ENCODE measurements at places on chromosomes 7 and 10.
A peak's percentile ranks its signal among the peaks of the same experiment; 100 is the strongest.

- peak; percentile 99 for DNase-seq
Observed at GRCh38 chr10:77350711-77351119, 286.9 kb downstream of the KCNMA1 start.

GRCh38 chr7:132972745-132973144, 109.1 kb downstream of the CHCHD3 start:
- DNase-seq: no peak

GRCh38 chr7:156604311-156604710, 36.3 kb upstream of the RNF32 start:
- DNase-seq: peak; percentile 36

- DNase-seq: no peak
Observed at GRCh38 chr10:84542522-84543490, 214.4 kb downstream of the CCSER2 start.

DNA sequence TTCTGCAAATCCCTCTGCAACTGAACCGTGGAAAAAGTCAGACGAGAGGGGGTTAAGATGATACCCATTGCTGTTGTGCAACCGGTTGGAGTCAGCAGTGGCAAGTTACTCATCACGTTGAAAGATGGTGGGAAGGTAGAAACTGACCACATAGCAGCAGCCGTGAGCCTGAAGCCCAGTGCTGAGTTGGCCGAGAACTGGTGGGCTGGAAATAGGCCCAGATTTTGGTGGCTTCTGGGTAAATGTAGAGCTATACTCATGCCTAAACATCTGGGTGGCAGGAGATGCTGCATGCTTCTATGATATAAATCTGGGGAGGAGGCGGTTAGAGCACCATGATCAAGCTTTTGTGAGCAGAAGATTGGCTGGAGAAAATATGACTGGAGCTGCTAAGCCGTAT, 78.6 kb downstream of the ARL5B start:
- DNase-seq: peak; percentile 92

DNA sequence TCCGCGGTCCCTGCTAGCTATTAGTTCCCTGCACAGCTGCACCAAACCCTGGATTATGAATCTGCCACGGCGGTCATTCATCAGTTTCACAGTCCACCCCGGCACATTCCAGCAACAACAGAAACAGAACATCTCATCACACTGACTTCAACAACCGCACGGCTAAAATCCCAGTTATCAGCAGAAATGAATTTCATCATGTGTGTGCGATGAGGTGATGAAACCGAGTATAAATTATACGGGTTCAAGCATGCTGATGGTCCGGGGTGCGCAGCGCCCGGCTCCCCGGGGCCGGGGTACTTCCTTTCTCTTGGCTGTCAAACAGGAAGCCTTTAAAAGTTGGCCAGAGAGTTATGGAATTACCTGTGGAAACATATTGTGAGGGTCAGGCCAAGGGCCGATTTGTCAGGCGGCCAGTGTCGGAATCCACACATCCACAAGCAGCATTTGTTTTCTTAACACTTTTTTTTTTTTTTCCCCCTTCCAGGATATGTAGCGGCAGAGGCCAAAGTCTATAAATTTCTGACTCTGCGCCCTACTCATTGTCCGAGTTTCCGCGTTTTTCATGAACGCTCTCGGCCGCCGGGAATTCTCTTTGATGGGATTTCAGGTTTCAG, 420.9 kb upstream of the MGMT start:
- DNase-seq: no peak

GRCh38 chr10:62561151-62561550, 187.0 kb downstream of the ZNF365 start:
- no peak for DNase-seq

- DNase-seq: no peak
Observed at GRCh38 chr7:117009705-117010361, 56.5 kb downstream of the ST7 start.

DNA sequence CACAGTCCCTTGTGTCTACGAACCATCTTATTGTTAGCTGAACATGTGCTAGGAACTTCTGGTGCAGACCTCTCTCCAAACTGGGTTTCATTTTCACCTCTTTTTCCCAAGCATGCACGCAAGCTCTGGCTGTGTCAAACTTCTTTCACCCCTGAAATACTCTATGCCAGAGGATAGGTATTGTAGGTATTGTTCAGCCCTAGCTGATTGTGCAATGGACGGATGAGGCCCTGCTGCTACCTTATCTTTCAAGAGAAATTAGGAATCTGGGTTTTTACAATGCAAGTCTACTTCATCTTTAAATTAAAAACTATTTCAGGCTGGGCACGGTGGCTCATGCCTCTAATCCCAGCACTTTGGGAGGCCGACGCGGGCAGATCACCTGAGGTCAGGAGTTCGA, 28.3 kb upstream of the MRLN start:
- DNase-seq: no peak
